ENCODE measurements at places on chromosomes 1 and 21. TPM values are rescaled to one million over a fixed set of nuclear protein-coding genes. Genes with fewer than 3 reads are reported as not detected.

- H3K4me3 ChIP-seq = no peak overlapping the region
- H3K27ac ChIP-seq = no peak overlapping the region
- no peak for DNase-seq
- no peaks in the 10 kb centered on the region for H3K36me3 ChIP-seq
- no peaks in the 10 kb centered on the region for H3K27me3 ChIP-seq
Measured at GRCh38 chr1:186842547-186842946, 13.8 kb downstream of the PLA2G4A start.

CLCA4 gene
- not detected for total RNA-seq

DNA sequence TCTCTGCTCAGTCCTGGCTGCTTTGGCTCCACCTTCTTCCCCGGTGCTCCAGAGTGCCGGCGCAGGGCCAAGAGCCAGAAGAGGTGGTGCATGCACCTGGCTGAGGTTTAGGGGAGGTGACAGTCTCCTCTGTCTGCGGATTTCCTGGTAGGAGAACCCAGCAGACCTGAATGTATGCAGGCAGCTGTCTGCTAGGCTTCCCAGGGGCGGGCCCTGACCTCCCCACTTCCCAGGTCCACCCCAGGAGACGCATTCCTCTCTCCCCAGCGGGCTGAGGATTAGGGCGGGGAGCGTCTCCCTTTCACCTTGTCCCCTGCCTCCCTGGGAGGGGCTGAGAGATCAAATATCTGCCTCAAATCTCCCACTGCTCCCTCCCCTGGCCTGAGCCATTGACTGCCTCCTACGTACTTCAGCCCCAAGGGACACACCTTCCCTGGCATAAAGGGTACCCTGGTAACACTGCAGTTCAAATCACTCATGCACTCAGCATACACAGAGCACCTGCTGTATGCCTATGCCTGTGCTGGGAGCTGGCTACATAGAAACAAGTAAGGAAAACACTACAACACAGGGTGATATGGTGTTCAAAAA is 27.5 kb downstream of the DMBX1 start:
- no peak overlapping the region for H3K27ac ChIP-seq
- no peak for DNase-seq
- H3K36me3 ChIP-seq = no peaks in the 10 kb centered on the region
- peaks cover 7% of the 10 kb centered on the region for H3K4me1 ChIP-seq

GRCh38 chr21:32140604-32141317 is 138.1 kb downstream of the MIS18A start:
- no peak overlapping the region for H3K4me3 ChIP-seq
- H3K27me3 ChIP-seq = no peaks in the 10 kb centered on the region
- peaks cover 47% of the 10 kb centered on the region for H3K4me1 ChIP-seq

IFI44L gene
- total RNA-seq = 2.6 TPM

DNA sequence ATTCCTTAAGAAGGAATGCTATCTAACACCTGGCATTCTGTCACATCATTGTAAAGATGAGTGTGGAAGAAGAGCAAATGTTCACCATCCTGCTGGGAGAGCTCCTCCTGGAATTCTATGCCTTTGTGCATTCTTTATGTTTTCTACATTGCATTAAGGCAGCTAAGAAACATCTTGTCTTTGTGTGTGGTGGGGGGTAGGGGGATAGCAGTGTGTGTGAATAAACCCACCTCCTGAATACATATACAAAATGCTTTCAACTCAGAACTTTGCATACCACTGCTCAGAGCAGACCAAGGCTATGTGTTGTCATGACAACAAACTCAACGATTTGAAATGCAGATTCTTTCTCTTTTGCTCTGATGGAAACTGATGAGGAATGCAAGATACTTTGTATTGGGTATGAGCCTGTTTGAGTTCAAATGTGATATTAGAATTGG is 193.6 kb upstream of the KAZN start:
- DNase-seq = no peak
- no peak overlapping the region for H3K4me3 ChIP-seq
- no peak overlapping the region for H3K27ac ChIP-seq

GRCh38 chr1:192474080-192474683 is 101.4 kb upstream of the RGS1 start:
- H3K36me3 ChIP-seq = no peaks in the 10 kb centered on the region
- peak; percentile 59 for DNase-seq
- H3K27ac ChIP-seq = no peak overlapping the region

GRCh38 chr1:70458131-70458530 is 47.1 kb downstream of the CTH start:
- no peaks in the 10 kb centered on the region for H3K4me1 ChIP-seq
- DNase-seq = peak; percentile 24
- no peaks in the 10 kb centered on the region for H3K27me3 ChIP-seq
- H3K36me3 ChIP-seq = no peaks in the 10 kb centered on the region

GRCh38 chr1:57017200-57017599 is 51.4 kb upstream of the C8B start:
- H3K27me3 ChIP-seq = peaks cover 2% of the 10 kb centered on the region
- DNase-seq = no peak
- H3K27ac ChIP-seq = no peak overlapping the region
- no peaks in the 10 kb centered on the region for H3K4me1 ChIP-seq
- no peak overlapping the region for H3K4me3 ChIP-seq
- H3K36me3 ChIP-seq = no peaks in the 10 kb centered on the region

LCE1F gene
- total RNA-seq = not detected

GRCh38 chr1:113874012-113874879 is 2.7 kb upstream of the PTPN22 start:
- no peaks in the 10 kb centered on the region for H3K27me3 ChIP-seq
- DNase-seq = no peak
- H3K36me3 ChIP-seq = no peaks in the 10 kb centered on the region

GGPS1 gene
- 30.3 TPM for total RNA-seq

DNA sequence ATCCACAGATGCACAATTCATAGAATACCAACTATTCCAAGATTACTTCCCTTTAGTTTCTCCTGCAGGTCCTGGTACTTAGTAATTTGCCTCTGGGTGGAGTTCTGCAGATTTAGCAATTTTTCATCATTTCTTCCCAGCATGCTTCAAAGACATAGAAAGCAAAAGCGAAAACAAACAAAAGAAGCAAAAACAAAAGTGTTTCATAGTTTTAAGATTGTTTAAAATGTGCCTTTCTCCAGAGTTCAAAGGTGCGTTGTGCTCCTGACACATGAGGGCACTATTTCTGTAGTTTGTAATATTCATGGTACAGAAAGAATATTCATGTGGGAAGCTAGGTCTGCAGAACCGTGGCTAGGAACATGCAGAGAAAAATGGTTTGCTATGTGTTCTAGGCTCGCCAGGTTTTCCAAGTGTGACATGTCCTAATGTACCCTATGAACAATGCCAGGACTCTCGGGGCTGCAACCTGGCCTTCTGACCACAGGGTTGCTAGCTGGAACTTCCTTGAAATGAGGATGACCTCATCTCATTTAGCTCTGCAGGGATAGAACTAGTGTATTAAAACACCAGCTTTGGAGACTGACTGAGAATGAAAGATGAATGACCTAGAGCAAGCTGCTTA is 30.0 kb upstream of the RCSD1 start:
- no peak overlapping the region for H3K4me3 ChIP-seq
- DNase-seq = peak; percentile 68
- H3K4me1 ChIP-seq = peaks cover 18% of the 10 kb centered on the region
- no peaks in the 10 kb centered on the region for H3K27me3 ChIP-seq
- no peak overlapping the region for H3K27ac ChIP-seq

DNA sequence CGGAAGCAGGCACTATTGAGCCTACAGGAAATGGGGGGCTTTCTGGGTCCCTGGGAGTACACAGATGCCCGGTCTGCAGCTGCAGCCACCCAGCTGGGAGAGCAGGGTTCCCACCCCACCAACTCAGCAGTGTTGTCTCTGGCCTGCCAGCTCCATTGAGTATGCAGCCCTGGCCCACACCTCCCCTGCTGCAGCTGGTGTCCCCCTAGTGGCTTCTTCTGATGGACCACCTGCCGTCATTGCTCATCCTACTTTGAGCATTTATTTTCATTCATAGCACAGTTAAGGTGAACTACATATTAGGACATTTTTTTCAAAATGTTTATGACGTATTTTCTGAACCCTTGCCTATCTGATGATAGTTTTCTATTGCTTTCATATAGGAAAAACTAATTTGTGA is 189.8 kb upstream of the LYPLAL1 start:
- no peak overlapping the region for H3K4me3 ChIP-seq
- peaks cover 2% of the 10 kb centered on the region for H3K4me1 ChIP-seq
- no peaks in the 10 kb centered on the region for H3K27me3 ChIP-seq
- DNase-seq = no peak

NBPF4 gene
- total RNA-seq = not detected

- H3K27me3 ChIP-seq = no peaks in the 10 kb centered on the region
- H3K4me1 ChIP-seq = peaks cover 6% of the 10 kb centered on the region
- H3K27ac ChIP-seq = peak within 1 kb of the TSS; percentile 97
- H3K36me3 ChIP-seq = peaks cover 2% of the 10 kb centered on the region
Measured at GRCh38 chr1:45750298-45751038, at the start of gene IPP. TSS of gene IPP (minus strand) at chr1:45750653. CDS start at chr1:45746411, 4,242 bp downstream.

- H3K27ac ChIP-seq = peak overlapping the region; percentile 99
- H3K4me1 ChIP-seq = peaks cover 27% of the 10 kb centered on the region
- peaks cover 28% of the 10 kb centered on the region for H3K36me3 ChIP-seq
- DNase-seq = peak; percentile 93
- peaks cover 3% of the 10 kb centered on the region for H3K27me3 ChIP-seq
- H3K4me3 ChIP-seq = peak overlapping the region; percentile 67
Measured at GRCh38 chr1:27365372-27366112, 1.2 kb downstream of the MAP3K6 start.

DNA sequence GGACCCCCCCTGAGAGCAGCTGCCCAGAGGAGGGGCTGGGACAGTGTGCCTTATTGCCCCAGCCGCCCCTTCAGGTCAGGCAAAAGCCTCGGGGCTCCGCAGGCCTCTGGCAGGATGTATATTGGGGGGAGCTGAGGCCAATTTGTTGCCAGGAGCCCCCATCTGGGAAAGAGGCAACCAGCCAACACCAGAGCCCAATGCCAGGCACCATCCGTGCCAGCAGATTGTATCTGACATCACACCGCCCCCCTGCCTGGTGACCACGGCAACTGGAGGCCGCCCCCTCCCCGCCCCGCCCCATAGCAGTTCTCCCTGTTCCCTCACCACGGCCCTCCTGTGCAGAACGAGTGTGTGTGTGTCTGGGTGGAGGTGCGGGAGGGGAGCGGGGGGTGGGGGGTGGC is 3.6 kb upstream of the PLEKHG5 start:
- no peak for DNase-seq
- peaks cover 68% of the 10 kb centered on the region for H3K4me1 ChIP-seq
- no peaks in the 10 kb centered on the region for H3K36me3 ChIP-seq
- H3K27ac ChIP-seq = no peak overlapping the region

DNA sequence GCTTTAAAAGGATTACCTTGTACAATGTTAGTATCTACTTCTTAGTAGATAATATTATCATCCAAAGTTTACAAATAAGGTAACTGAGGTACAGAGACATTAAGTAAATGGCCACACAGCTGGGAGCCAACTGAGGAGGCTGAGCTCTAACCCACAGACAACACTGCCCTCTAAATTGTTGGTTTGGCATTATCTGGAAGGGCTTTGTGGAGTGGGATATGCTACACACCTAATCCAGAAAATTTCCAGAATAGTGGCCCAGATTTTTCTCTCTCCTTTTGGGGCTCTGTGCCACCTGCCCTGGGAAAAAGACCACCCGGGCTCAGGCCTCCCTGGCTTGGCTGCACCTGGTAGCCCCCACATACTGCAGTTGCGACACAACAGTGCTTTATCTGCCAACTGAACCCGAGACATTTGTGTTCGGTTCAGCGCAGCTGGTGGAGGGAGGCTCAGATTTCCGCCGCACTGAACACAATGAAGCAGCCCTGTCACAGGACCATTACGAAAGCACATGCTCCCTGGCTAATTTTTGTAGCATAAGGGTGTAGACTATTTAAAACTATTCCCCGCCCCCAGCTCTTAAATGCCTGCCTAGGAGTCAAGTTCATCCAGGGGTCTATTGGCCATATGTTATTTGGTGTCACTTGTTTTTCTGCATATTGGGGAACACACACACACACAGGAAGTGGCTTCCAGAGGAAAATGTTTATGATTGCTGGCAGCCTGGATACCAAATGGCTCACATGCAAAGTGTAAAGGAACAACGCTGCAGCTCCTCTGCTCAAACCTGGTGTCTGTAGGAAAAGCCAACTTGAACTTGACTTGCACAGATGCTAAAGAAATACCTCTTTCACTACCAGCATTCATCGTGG is 92.3 kb upstream of the ESRRG start:
- H3K27ac ChIP-seq = peak overlapping the region; percentile 91
- no peaks in the 10 kb centered on the region for H3K36me3 ChIP-seq
- H3K4me1 ChIP-seq = peaks cover 29% of the 10 kb centered on the region
- no peak overlapping the region for H3K4me3 ChIP-seq

GRCh38 chr21:43020771-43021170 is 46.4 kb downstream of the PKNOX1 start:
- no peak overlapping the region for H3K4me3 ChIP-seq
- H3K27ac ChIP-seq = no peak overlapping the region
- peaks cover 61% of the 10 kb centered on the region for H3K36me3 ChIP-seq
- no peaks in the 10 kb centered on the region for H3K27me3 ChIP-seq
- DNase-seq = no peak
- no peaks in the 10 kb centered on the region for H3K4me1 ChIP-seq

LCE2C gene
- total RNA-seq = not detected

Data from muscle of leg (tissue), 16 donors.